ENCODE measurements at places on chromosomes 16 and 17. TPM values are rescaled to one million over a fixed set of nuclear protein-coding genes. Genes with fewer than 3 reads are reported as not detected.

The MRPL58 gene
- total RNA-seq, result 5.4 TPM

The MRPL45 gene
- total RNA-seq, result 17.5 TPM

The WFIKKN2 gene
- not detected for total RNA-seq

DNA sequence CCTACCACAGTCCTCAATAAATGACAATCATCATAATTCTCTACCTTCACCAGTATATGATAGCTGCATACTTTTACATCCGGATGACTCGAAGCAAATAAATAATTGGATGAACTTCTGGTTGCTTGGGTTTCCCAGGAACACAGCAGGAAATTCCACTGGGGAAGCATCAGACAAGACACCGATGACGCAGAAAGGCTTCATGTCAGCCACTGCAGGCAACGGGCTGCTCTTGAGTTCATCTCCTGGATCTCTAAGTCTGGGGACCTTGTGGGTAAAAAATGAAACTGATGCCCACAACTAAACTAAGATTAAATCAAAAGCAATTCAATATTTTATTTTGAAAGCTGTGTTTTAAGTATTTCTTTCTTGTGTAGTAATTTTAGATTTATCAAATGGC is 472.1 kb upstream of the C16orf82 start:
- no peak for DNase-seq
